Stimulated activated CD4-positive, alpha-beta T cell treated with anti-CD3 and anti-CD28 coated beads, Interleukin-4, amount 100 ng/mL, for 4 hours (primary cell): ENCODE measurements at places on chromosomes 3 and 15.
A peak's percentile ranks its signal among the peaks of the same experiment; 100 is the strongest.

DNA sequence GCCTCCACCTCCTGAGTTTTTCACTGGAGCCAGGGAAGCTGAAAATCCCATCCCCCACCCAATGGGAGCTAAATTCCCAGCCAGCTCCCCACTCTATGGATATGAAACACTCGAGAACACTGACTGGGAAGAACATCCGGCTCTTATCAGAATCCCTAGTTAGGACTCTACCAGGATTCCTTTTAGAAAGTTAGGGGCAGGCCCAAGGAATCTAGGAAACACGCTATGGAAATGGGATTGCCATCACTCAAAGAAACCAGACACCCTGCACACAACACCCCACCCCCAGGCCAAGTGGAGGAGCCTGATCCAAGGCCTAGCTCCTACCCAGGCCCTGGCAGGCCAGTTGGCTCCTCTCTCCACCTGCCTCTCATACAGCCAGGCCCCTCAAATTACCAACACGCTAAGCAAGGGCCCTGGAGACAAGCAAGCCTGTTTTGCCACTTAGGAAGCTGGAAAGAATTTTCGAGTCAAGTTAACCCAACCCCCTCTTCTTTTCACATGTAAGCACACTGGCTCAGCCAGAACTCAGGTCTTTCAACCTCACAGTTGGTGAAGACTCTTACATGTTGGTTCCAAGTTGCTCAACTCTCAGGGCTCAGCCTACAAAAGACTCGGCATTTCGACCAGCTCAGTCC is 75.5 kb downstream of the RBPMS2 start:
- no peak for DNase-seq

GRCh38 chr3:124217542-124217941 is 225.6 kb upstream of the ROPN1 start:
- no peak for DNase-seq

- no peak for DNase-seq
Observed at GRCh38 chr15:56174649-56175048, 69.0 kb downstream of the RFX7 start.

DNA sequence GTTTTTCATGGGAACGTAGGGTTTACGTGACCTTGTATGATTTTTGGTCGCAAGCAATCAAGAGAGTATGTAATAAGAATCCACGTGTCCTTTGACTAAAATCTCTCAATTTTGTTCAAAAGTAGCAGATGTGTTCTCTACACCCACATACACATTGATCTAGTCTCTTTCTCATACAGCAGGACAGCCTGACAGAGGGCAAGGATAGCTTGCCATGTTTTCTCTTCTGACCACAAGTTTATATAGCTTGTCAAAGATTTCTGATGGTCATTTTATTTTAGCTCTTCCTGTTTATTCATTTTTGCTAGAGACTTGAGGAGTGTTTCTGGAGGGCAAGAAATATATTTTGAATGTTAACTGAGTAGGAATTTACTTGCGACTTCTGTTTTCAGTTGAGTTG is 570.2 kb upstream of the ALCAM start:
- DNase-seq, result no peak

DNA sequence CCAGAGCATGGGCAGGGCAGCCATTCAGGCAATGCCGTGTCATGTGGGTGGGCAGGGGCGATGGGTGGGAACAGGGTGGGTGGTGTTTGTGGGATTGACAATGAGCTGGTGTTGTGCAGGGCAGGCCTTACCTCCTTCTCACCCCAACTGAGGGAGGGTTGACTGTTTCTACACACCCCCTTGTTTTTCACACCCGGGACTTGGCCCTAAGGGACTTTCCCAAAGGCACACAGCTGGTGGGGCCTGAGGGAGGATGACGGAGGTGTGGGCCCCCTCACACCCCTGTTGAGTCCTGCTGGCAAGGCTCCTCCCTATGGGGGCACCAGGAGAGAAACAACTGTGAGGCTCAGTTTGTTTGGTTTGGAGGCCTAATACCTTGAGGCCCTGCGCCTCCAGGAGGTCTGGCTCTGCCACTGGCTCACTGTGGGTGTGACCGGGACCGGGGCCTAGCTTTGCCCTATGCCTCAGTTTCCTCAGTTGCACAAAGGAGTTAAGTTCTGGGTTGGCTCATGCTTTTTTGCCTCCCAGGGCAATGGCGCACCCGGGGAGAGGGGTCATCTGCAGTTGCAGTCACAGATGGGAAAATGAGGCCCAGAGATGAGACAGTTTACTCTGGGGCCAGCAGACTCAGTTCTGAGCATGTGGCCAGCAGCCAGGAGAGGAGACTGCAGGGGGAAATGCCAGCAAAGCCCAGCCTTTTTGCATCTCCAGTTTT is 5.1 kb upstream of the DNAH1 start:
- peak; percentile 9 for DNase-seq

- peak; percentile 93 for DNase-seq
Observed at GRCh38 chr3:49689046-49689907, at the start of the genes MST1 and RNF123. TSS of gene MST1 (minus strand) at chr3:49689474. CDS start at chr3:49688691, 783 bp downstream. TSS of gene RNF123 (plus strand) at chr3:49689557. CDS start at chr3:49691166, 1,609 bp downstream.

DNA sequence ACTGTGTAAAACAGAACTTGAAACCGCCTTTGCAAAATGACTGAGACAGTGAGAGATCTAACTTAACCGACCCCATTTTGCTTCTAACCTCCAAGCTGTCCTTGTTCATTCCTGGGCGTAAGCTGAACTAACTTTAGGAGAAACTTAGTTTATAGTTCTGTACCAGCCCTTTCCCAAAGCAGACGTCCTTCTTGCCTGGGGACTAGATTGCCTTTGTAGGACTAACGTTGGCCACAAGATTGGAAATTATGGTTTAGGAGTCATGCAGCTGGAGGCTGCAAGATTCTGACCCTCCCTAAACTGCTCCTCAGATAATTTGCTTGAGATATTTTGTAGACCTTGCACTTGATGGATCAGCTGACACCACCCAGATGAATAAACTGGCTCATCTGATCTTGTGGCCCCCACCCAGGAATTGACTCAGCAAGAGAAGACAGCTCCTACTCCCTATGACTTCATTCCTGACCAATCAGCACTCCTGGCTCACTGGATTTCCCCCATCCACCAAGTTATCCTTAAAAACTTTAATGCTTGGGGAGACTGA is 219.9 kb upstream of the PROK2 start:
- DNase-seq, result no peak

DNA sequence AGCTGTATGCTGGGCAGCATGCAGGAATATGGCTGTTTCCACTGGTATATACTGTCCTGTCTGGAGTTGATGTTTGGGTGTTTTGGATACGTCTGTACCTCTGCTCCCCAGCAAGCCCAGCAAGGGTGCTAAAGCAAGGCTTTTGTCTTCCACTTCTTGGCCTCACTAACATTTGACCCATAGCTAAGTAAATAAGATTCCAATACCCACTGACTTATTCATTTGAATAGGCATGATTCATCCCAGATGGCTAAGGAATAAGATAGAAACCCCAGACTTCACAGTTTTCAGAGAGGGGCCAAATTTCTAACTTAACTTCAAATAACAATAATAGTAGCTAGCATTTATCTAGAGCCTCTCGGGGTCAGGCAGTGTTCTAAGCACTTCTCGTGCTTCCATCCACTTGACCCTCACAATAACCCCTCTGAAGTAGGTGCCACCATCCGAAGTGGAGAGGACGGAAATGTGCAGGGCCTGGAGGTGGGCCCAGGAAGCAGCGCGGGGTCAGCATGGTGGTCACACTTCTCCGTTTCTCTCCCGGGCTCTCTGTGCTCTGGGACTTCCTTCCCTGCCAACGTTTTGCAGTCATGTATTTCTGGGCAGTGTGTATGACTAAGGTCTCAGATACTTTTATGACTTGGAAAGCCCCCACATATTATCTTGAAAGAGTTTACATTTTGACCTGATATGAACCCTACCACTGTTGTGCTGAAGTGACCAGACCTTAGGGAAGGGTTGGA is 39.3 kb downstream of the LRRK1 start:
- no peak for DNase-seq

DNA sequence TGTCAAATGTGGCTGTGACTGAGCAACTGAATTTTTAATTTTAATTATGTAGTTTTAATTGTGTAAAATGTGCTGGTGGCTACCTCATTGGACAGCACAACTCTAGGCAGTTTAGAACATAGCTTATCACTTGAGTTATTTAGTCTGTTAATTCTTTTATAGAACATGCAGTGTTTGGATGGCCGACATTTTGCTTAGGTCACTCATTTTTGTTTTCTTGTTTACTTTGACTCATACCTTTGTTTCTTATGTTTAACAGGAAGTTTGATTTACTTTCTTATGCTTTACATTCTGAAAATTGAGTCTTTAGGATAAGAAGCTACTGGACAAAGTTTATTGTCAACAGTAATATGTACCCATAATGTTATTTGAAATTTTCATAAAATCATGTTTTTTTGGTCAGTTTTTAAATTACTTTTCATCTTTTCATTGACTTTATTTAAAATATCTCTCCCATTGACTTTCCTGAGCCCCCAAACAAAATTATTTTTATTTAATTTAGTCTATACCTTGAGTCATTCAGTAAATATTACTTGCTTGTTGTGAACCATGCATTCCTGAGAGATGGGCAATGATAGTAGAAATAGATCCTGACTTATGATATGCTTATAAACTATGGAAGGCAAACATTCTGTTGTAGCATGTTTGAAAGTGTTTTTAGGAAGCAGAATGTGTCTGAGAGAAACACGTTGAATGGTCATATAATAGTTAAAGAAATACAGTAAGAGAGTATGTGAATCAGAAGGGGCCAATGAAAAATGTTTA is 60.6 kb downstream of the TCF12 start:
- DNase-seq, result no peak

GRCh38 chr15:75172284-75172820 is 29.3 kb upstream of the C15orf39 start:
- DNase-seq, result no peak

DNA sequence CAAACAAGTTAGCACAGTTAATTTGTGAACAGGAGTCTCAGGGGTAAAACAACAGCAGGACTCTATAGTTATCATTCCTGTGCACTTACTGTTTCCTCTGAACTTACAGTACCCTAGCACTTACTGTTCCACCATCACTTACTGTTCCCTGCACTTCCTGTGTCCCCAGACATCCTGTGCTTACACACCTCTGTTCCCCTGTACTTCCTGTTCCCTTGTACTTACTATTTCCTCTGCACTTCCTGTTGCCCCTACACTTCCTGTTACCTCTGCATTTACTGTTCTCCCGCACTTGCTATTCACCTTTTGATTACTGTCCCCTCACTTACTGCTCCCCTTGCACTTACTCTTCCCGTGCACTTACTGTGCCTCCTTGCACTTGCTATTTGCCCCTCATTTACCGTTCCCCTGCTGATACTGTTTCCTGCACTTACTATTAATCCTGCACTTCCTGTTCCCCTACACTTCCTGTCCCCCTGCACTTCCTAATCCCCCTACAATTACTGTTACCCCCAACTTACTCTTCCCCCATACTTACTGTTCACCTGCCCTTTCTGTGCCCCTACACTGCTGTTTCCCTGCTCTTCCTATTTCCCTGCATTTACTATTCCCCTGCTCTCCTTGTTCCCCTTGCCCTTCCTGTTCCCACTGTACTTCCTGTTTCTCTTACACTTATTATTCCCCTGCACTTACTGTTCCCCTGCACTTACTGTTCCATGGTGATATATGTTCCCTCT is 30.3 kb downstream of the TPRA1 start:
- DNase-seq, result no peak

- no peak for DNase-seq
Observed at GRCh38 chr15:74130155-74130848, at the start of gene ISLR2. TSS of gene ISLR2 (plus strand) at chr15:74130586. CDS start at chr15:74132755, 2,169 bp downstream.

DNA sequence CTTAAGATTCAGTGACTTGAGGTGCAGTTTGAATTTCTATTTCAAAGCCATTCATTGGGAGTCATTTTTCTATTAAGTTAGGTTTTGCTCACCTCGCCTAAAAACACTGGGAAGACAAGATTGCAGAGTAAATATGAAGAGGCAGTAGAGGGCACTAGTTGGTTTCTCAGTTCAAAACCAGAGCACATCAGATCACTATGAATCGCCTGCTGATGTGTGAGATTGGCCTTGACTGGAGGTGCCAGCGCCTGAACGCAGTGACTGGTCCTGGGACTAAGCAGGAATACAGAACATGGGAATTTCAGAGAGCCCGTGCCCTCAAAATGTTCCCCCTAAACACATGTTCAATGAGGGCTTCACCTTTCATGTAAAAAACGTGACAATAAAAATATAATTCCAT is 229.0 kb downstream of the ITPR1 start:
- DNase-seq, result no peak

- DNase-seq, result no peak
Observed at GRCh38 chr3:96844204-96844514, 29.8 kb downstream of the EPHA6 start.

DNA sequence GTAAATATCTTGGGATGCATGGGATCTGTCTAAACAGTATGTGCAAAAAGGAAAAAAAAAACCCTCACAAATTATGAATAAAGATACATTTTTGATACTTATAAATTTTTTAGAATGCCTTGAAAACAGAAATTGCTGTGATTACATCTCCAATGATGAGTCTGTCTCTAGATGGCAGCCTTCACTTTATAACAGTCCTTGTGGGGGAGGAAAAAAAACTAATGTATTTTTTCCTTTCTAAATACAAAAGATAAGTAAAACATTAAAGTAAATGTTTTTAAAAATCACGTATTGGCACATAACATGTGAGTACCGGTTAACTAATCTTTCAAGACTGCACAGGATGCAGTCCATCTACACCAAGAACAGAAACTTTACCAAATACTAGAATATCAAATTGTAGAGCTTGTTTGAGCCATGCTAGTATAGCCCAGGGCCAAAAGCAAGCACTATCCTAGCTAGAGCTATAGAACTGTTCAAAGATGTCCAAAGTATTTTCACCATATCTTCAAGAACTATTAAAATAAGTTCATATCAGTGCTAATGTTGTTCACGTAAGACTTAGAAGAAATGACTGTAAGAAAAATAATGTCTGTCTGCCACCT is 206.4 kb downstream of the STAG1 start:
- no peak for DNase-seq

- DNase-seq, result no peak
Observed at GRCh38 chr3:141383555-141384129, 15.3 kb downstream of the ZBTB38 start.

- no peak for DNase-seq
Observed at GRCh38 chr3:130760922-130761321, 14.3 kb upstream of the PIK3R4 start.

GRCh38 chr3:146638718-146639117 is 33.6 kb upstream of the PLSCR5 start:
- DNase-seq, result no peak

DNA sequence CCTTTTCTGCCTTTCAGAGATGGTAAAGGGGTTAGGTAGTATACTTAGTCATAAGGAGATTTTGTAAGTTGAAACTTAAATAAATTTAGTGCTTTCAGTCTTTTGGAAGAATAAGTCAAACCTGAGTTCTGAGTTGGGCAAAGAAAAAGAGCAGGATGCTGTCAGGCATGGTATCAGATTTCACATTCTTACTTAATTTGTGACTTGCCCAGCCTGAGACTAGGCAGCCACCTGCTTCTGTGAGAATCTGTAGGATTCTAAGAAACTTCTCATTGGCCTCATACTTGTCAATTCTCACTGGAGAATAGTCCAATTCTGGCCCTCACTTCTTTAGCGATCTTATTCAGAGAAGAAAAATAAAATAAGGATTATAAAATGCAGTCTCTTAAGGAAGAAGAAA is 577.5 kb downstream of the DIPK2A start:
- DNase-seq, result no peak
